ENCODE measurements at places on chromosomes 2 and 18.

DNA sequence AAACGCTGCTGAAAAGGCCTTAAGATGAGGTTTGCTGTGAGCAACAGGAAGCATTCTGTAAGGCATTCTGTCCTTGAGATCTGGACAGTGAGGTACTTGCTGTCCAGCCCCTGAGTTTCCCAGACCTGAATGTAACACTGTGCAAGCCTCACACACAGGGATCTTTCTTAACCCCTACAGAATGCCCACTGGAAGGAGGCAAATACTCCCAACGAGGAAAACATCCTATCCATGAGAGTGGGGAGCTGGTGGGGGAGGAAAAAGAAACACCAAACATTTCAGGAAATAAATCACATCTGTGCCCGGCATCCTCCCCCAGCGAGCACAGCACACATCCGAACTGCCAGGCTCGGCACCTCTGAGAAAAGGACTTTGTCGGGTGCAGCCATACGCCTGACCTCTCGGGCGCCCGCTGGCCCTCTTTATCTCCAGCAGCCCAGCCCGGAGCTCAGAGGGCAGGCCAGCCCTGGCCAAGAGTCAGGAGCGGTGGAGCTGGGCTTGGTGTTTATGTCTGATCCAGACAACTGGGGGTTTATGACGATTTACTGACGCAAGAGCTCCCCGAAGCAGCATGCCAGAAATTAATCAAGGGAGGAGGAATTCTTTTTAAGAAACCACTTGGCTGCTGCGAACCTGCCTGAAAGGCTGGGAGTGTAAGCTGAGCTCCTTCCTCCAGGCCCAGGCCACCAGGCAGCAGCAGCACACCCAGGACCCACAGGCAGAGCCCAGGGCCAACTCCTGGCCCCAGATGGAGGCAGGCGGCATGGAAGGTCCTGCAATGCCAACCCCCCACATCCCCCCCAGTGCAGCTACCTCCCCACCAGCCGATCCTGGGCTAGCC is 72.2 kb downstream of the HDAC4 start:
- no peak for DNase-seq

DNA sequence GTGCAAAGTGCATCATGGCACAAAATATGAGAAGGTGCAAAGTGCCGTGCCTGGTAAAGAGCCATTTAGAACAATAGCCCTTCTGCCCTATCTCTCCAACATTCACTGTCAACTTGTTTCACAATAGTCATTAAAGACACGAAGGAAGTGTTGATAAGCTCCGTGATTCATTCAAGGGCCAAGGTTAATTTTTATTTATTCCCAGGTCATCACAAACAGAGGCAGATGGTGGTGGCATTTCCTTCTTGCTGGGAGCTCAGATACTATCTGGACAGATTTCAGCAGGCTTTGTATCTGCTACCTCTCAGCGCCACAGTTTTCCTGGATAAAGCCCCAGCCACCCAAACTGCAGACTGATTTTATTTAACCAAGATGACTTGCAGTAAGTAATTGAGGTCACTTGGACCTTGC is 309.3 kb downstream of the ZNF521 start:
- no peak for DNase-seq

DNA sequence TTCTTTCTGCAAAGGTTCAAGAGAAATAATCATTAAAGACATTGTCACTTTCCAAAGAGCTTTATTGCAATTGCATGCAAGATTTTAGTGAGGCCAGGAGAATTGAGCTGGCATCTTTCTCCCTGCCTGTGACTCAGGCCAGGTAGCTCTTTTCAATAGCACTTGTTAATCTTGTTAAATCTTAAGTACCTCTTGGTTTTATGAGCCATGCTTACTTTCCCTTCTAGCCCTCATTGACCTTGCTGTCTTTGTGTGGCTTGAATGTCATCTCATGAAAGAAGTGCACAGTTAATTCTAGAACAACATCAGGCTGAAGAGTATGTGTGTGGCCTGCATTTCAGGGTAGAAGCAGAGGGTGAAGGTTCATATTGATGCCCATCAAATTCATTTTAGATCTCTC is 14.8 kb upstream of the LGALSL start:
- DNase-seq: no peak

DNA sequence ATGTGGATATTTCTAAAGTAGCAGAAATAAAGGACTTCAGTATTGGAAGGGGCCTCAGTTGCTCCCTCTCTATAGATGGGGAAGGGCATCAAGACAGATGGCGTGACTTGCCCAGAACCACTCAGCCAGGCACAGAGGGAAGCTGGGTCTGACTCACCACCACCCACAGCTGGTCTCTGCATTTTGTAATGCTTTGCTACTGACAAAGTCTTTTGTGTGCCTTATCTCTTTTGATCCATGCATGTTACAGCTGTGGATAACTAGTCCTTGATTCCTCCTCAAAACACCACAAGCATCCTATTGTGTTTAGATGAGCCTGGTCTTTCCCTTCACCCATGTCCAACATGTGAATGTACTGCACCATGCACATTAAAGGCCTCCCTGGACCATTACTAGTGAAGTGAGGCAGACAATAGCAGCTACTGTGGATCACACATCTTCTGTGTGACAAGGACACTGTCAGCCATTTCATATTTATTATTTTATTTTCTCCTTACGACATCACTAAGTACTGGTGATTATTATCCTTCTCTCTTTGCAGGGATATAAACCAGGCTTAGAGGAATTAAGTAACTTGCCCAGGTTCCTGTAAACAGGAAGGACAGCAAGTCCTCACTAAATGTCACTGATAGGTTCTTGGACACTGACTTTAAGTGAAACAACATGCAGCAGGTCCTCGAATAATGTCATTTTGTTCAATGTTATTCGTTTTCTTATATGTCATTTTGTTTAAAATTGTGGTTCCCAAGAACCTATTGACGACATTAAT is 29.6 kb upstream of the IL37 start:
- no peak for DNase-seq

DNA sequence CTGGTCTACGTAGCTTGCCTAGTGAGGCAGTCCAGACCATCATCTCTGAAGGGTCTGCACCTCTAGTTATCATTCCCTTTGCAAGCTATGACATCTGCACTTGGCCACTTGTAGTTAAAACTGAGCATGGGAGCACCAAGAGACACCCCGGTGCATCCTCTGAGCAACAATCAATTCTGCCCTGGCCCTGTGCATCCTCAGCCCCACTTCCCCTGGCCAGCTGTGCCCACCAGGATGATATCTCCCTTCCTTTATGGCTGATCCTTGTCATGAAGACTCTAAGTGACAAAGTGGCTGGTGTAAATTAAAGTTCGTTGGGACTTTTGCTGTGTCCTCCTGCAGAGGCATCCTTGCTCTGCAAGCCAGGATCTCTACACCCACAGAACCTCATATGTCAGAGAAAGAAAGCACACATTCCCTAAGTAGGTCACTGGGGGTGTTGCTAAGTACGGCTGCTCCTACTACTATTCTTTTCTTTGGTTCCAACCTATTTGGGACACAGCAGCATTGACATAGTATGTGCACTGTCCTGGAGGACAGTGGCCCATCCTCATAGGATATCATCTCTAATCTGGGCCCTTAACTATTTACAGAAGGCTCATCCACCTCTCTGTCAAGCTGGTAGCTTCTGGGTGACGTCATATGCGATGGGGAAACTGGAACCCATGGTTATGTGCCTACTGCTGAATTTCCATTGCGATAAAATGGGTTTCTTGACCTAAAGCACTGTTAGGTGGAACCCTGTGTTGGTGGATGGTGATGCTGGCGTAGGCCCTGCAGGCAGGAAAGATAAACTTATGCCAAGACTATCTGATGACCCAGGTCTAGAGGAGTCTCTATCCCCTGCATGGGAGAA is 384.3 kb upstream of the ID2 start:
- no peak for DNase-seq

DNA sequence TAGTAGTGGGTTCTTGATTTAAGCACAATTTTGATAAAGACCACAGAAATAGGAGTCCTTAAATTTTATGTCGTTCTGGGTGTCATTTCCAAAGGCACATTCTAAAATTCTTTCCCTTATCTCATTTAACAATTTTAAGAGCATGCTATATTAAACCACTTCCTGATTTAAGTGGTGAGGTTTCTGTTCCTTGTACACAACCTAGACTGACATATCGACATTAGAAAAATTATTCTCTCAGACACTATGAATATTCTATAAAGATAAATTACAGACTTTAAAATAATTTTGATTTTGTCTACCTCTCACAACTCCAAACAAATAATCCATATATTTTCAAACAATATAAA is 923.8 kb downstream of the LRP1B start:
- DNase-seq: no peak

DNA sequence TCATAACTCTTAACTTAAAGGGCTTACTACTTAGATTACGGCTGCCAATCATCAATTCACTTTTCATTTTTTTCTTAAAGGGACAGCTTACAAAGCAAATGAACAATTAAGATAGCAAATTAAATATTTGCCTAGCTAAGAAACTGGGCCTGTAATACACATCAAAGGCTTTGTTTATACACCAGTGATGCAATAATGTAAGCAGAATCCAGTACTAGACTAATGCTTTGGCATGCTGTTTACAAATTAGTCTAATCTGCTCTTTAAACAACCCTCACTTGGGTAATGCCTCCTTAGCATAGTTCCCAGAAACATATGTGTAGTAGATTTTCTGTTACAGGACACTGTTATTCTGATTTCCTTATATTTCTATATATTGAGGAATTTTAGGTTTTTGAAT is 105.8 kb downstream of the ARHGAP28 start:
- DNase-seq: no peak

- DNase-seq: no peak
Measured at GRCh38 chr2:75547345-75548035, 13.2 kb downstream of the EVA1A start.

DNA sequence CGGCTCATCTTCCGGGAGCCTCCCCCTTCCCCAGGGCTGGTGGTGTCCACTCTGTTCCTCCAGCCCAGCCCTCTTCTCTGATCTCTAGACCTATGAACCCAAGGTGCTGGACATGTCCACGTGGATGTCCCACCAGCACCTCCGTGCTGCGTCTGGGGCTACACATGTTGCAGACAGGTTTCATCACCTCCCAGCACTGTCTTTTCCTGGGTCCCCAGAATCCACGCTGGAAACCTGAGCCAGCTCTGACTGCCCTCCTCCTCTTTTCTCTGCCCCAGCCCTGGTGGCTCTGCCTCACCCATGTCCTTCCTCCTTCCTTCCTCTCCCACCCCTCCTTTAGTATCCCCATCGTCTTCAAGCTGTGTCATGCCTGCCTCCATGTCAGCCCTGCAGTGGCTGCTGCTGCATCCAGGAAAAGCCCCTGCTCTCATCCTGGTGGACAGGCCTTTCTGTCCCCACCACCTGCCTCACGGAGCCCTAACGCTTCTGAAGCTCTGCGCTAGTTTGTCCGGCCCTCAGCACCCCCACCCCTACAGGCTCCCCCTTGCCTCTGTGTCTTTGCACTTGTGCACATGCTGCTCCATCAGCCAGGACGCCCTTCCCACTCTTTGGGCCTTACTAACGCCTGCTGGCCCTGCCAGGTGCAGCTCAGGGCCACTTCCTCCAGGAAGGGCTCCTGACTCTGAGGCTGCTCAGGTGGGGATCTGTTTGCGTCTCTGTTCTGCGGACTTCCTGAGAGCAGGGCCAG is 105.9 kb downstream of the DYSF start:
- no peak for DNase-seq

DNA sequence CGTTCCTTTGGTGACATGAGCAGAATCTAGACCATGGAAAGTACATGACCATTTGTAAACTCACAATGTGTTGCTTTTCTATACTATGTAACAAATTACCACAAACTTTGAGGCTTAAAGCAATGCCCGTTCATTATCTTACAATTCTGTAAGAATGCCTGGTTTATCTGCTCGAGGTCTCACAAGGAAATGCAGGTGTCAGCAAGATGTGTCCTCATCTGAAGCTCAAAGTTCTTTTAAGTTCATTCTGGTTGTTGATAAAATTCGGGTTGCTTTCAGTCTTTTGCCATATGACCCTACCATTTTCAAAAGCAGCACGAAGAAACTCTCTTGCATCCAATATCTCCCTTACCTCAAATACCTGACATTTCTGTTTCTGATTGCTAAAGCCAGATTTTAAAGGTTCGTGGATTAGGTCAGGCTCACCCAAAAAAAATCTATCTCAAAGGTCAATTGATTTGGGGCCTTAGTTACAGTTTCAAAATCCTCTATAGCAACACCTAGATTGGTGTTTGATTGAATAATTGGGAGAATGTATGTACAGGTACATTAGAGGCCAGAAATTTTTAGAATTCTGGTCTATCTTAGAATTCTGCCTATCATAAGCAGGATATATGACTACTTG is 125.9 kb downstream of the TMEM131 start:
- no peak for DNase-seq

DNA sequence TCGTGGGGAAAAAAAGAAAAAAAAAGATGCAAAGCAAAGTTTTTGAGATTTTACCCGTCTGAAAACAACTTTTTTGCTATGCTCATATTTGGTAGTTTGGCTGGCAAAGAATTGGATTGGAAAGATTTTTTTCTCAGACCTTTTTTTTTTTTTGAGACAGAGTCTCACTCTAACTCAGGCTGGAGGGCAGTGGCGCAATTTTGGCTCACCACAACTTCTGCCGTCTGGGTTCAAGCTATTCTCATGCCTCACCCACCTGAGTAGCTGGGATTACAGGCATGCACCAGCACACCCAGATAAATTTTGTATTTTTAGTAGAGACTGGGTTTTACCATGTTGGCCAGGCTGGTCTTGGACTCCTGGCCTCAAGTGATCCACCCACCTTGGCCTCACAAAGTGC is 56.3 kb upstream of the TANC1 start:
- DNase-seq: no peak

GRCh38 chr18:8254654-8255053 is 354.6 kb upstream of the RAB12 start:
- DNase-seq: no peak

- DNase-seq: no peak
Measured at GRCh38 chr2:105625632-105626031, 119.1 kb upstream of the NCK2 start.

DNA sequence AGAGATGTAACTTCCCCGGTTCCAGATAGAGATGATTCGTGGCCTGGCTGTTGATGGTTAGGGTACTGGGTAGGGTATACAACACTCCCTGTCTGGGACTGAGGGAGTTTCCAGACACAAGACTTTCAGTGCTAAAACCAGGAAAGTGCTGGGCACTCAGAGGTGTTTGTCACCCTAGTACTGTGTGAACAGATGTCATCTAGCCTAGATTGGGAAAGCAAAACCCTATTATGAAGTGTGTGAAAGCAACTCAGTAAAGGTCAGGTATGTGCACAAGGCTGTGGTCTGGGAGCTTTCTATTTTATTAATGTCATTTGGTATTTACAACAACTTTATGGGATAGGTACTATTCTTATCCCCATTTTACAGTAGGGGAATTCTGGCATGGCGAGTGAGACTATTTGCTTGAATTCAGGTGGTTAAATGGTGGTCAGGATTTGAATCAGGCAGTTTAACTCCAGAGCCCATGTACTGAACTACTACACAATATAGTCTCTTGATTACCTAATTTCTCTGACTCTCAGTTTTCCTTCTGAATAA is 2.6 kb downstream of the BZW1 start:
- DNase-seq: no peak

DNA sequence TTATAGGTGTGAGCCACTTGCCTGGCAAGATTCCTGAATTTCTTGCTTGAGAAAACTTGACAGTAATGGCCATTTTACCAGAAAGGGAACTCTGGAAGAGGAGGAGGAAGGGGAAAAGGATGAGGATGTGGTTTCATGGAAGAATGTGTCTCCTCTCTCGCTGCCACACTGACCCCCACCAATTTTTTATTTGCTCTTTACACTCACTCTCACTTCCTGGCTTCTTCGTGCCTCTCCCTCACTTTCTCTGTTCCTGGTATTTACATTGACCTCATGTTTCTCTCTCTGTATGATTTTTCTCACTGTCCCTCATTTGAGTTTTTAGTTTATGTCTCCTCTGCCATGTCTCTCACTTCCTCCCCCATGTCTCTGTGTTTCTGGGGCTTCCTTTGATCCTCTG is 134.5 kb upstream of the CAB39 start:
- DNase-seq: no peak

Data from stimulated activated CD4-positive, alpha-beta T cell treated with anti-CD3 and anti-CD28 coated beads, Interleukin-1b, Interleukin-23, amount 100 ng/mL, for 1 hour (primary cell).